ENCODE measurements at places on chromosomes 6 and 20.

DNA sequence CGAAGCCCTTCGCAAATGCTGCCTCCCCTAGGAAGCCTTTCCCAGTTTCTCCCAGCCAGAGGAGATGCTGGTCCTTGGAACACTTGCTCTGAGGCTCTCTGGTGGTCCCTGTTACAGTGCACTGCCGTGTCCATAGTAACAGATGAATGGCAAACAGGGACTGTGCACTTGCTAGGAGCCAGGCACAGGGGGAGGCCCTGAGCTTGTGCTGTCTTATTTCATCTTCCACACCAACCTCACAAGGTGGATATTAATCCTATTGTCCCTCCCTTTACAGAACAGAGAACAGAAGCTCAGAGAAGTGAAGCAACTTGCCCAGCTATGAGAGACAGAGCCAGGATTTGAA, 19.0 kb downstream of the SRC start:
- DNase-seq: no peak

DNA sequence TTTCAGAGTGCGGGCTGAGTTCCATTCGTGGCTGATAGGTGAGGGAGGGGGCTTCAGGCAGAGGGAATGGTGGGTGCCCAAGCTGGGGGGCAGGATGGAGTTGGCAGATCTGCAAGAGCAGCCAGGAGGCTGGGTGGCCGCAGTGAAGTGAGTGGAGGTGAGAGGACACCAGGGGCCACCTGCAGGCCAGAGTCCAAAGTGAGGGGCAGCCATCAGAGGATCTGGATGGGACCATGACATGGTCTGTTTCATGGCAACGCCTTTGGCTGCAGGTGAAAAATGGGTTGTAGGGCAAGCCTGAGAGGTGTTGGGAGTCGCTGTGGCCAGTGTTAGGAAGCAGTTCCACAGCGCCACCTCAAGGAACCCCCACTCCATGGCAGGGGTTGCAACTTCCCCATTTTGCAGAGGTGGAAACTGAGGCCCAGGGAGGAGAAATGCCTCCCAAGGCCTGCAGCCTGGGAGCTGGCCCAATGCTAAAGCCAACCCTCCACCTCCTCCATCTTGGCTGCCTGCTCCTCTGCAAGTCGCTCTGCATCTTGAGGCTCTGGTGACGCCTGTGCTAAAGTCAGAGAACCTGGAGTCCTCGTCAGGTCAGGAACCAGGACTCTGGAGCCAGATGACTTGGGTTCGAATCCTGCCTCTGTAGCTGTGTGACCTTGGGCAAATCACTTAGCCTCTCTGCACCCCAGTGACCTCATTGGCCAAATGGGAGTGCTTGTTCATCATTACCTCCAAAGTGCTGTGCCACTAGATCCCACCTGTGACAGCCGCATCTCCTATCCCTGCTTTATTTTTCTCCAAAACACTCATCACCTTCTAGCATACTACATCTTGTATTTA, 153.8 kb downstream of the CEBPB start:
- no peak for DNase-seq

DNA sequence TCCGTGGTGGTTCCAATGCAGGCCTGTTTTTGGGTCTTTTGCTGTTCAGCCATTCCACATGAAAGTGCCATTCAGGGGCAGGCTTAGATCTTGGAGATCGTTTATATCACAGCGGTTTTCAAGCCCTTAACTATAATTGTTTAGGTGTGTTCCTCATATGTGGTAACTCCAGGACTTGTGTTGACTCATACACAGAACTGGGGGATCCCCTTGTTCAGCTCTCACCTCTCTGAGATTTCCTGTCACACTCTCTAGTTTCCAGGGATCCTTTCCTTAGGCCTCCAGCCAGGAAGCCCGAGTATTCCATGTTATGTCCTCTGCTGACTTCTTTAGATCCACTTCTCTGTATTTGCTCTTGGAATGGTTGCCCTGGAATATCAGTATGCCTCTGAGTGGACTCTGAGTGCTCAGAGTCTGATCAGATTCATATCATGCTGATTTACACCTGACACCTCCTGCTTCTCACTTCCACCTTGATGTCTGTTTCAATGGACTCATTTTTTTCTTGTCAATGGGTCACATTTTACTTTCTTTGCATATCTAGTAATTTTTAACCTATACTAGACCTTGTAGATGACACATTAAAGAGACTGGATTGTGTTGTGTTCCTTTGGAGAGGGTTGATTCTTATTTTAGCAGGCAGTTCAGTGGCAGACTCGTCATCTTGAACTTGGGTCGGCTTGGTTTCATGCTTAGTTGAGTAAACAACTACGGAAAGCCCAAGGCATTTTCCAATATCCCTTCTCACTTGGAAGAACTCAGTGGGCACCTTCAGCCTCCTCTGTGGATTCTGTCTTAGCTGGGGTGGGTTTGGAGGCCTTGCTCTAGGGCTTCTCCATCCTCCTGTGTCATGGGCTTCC, 13.1 kb downstream of the NTSR1 start:
- no peak for DNase-seq

DNA sequence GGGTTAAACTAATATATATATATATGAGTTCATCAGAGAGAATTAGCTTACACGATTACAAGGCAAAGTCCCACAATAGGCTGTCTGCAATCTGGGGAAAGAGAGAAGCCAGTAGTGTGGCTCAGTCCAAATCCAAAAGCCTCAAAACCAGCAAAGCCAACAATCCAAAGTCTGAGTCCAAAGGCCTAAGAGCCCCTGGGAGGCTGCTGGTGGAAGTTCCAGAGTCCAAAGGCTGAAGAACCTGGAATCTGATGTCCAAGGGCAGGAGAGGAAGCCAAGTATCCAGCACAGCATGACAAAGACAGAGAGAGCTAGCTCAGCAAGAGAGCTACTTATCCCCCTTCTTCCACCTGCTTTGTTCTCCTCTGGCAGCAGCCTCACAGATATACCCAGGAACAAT, 274.7 kb upstream of the ID4 start:
- DNase-seq: no peak

DNA sequence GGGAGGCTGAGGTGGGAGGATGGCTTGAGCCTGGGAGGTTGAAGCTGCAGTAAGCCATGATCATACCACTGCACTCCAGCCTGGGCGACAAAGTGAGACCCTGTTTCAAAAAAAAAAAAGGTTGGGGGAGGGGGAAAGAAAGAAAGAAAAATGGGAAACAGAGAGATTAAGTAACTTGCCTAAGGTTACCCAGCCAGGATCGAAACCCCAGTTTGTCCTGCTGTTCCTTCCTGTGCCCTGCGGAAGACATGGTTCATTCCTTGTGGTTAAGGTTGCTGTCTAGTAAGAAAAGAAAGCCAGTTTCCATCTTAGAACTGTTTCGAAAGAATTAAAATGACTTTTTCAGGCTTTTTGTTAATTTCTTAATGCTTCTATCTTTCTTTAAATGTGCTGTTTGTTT, 29.8 kb downstream of the C6orf89 start:
- no peak for DNase-seq

DNA sequence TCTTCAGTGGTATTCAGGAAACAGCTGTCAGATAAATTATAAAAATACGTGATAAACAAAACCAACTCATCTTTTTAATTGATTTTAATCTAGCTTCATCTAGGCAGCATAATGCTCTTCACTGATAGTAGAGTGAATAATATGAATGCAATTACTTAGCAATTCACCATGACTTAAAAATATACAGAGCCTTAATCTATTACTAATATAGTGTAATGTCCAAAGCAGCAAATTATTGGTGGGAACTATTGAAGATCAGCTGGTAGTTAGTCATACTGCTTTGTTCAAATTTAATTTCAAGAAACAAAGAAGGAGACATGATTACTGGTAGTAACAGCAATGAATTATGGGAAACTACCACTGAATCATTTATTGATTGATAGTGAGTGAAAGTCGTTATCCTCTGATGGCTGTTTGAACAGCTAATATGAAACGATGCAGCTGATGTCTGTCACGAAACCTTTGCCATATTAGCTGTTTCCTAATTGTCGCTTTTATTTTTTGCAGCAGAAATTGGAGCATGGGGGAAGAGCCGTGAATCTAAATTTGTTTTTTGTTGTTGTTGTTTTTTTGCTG, 99.2 kb downstream of the NKAIN2 start:
- DNase-seq: no peak

DNA sequence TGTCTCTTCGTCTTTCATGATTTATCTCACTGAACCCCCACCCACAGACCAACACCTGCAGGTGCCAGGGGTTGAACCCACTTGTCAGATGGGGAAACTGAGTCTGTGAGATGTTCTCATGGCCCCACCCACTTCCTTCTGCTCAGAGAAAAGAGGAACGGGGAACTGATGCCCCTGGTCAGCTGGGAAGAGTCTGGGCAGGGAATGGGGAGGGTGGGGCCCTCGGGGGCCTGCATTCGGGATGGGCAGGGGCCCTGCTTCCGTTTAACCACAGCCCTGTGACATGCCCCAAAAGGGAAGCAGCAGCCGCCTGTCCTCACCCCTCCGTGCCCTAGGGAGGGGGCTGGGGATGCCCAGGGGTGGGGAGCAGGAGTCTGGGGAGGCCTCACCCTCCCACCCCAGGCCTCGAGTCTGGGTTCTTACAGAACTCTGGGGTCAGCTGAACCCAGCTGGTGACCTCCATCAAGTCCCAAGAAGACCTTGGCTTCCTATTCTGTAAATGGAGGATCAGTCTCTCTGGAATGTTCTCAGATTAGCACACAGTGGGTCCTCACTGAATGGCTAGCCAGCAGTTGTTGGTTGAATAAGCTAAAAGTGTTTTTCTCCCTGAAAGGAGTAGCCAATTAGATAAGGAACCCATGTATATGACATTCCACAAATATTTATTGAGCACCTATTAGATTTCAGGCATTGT, 81.5 kb downstream of the CEBPB start:
- DNase-seq: peak; percentile 86

DNA sequence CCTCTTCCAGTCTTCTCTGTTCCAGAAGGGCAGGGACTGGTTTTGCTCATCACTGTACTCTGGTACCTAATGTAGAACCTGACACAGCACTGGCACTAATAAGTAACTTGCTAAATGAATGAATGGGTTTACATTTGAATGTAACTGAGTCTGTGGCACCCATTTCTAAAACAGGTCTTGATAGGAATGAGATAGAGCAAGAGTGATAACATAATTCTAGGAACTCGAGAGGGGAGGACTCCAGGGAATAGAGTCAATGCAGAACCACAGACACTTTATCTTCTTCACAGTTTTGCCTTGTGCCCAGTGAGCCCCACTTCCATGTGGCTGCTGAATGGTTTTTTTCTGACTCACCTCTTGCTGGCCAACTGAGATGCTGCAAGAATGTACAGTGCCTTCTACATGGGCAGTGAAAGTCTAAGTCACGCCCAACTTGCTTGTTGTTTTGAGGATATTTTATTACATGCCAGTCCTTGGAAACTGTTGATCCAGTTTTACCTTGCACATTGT, 61.1 kb downstream of the TBC1D7 start:
- DNase-seq: no peak
